ENCODE measurements at places on chromosomes 4 and X.

- DNase-seq = no peak
Measured at GRCh38 chr4:15420642-15421041, 7.2 kb upstream of the C1QTNF7 start.

- DNase-seq = peak; percentile 88
Measured at GRCh38 chr4:52250154-52250553, 199.1 kb downstream of the SPATA18 start.

DNA sequence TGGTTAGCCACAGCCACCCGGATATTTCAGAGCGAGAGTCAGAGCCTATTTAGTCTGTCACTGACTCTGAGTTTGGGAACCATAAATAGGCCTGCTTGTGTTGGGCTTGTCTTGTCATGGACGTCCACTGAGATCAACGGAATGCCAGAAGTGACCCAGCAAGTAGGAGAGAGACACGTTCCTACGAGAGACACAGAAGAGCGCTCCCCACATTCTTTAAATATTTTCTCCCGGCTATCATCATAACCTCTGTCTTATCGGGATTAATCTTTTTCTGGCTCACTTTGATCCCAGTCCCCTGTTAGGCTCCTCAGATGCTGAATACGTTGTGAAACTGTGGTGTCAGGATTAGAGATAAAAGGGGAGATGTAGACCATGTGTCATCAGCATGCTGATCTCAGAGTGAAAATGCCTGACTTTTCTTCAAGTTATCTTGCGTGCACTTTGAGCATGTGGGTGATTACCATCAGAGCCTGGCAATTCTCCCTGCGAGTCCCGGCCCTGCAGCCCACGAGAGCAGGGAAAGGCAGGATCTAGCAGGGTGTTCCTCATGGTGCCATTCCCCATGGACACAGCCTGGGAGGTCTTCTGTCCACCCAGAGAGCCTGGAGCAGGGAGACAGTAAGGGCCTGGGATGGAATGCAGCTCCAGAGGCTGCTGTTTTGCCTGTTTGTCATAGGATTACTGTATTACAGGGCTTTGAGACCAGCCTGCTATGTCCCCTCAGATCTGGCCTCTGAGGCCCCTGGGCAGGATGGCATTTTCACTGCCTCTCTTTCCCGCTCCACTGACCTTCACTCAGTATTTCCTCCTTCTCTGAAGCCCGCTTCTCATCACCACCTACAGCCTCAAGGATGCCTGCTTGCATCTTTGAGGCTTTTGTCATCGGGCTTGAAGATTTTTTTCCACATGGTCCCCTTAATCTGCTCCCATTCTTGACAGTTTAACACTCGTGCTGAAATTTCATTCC, 2.8 kb upstream of the TENM3 start:
- peak; percentile 67 for DNase-seq

DNA sequence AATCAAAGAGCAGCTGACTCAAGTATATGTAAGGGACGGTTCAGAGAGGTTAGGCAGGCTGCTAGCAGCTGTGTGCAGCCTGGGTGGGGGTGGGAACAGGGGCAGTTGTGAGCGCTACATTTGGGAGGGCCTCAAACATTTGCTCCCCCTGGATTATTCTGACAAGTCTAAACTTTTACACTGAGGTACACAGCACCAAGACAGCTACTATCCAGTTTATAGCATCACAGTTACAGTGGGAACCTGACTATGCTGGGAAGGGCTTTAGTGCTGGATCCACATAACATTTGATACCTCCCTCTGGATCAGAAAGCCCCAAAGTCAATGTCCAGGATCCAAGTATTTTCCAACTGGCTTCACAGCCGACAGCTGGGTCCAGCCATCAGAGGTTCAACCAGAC, 55.8 kb upstream of the GIMD1 start:
- DNase-seq = no peak

DNA sequence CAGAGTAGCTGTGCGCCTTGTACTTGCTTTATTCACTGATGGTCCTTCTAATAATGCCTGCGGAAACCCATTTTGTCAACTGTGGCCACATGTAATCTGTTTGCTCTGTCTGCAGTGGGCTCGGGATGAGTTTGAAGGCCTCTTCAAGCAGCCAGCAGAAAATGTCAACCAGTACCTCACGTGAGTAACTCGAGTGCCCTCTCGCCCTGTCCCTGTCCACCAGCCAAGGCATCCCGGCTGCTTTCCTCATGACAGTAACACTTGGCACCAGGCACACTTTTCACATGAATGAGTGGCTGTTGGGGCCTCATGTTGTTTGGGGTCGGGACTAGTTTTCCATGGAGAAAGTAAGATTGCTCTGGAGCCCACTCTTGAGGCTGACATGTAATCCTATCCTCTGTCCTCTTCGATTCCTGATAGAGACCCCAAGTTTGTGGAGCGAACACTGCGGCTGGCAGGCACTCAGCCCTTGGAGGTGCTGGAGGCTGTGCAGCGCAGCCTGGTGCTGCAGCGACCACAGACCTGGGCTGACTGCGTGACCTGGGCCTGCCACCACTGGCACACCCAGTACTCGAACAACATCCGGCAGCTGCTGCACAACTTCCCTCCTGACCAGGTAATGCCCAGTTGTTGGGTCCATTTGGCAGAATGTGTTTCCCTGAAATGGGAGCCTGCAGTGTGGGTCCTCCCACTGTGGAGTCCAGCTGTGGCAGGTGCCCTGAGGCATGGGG, 8.8 kb upstream of the CDK16 start:
- DNase-seq = no peak

DNA sequence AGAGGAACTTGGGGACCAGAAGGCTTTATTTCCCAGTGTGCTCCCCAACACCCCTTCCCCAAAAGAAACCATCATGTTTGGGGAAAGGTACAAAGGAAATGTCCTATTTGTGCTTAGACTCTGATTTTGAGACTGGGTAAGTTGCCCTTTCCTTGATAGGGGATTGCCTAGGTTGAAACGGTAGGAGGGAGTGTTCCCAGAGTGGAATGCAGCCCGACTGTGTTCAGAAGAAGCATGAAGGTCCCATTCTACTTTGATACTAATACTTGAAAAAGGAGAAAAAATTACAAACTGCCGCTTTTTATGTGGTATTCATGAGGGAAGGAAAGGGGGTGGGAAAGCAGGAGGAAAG, 32.4 kb upstream of the TMEM131L start:
- no peak for DNase-seq
